ENCODE measurements at places on chromosomes 12 and 14.

DNA sequence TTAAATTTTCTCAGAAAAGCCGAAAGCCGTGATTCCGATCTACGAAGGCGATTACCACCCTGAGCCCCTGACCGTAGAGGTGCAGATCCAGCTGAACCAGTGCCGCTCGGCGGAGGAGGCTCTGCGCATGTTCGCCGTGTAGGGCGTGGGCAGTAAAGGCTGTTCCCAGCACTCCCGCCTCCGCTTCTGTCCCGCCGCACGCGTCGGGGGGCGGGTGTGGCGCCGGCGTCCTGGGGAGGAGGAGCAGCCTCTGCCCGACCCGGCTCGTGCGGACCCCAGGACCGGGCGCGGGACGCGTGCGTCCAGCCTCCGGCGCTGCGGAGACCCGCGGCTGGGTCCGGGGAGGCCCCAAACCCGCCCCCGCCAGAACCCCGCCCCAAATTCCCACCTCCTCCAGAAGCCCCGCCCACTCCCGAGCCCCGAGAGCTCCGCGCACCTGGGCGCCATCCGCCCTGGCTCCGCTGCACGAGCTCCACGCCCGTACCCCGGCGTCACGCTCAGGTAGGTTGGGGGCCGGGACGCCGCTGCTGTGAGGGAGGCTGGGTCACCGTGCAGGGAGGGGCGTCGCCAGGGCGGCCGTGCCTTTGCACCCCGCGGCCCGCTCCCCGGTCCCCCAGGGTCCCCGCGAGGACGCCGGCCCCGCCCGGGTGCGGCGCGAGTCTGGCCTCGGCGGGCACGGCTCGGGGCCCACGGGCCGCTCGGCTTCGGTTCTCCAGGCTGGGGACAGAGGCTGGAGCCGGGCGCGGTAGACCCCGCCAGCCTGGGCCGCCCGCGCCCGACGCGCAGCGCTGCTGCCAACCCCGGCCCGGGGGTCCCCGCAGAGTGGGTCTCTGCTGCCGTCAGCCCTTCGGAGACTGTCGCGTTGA, at the start of gene B3GNT4:
Gene B3GNT4 (plus strand): TSS at position 409 of the 866 bp plus-strand sequence. CDS start 910 bp downstream, outside the sequence.
- DNase-seq, result peak; percentile 87

- no peak for DNase-seq
Measured at GRCh38 chr12:116196226-116196625, 81.3 kb downstream of the MED13L start.

DNA sequence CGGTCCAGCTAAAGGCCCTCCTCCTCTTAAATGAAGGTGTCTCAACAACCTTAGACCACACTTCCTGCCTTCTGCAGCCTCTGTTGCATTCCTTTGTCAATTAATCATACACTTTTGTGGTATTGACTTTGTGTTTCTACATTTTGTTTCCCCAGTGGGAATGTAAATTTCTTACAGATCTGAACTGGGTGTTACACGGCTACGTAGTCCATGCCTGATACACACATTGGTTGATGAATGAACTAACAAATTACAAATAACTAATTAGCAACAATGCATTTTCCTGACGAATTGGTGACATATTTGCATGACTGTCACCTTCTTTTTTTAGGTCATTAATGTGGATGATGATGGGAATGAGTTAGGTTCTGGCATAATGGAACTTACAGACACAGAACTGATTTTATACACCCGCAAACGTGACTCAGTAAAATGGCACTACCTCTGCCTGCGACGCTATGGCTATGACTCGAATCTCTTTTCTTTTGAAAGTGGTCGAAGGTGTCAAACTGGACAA, 15.2 kb upstream of the CCT2 start:
- DNase-seq, result no peak

DNA sequence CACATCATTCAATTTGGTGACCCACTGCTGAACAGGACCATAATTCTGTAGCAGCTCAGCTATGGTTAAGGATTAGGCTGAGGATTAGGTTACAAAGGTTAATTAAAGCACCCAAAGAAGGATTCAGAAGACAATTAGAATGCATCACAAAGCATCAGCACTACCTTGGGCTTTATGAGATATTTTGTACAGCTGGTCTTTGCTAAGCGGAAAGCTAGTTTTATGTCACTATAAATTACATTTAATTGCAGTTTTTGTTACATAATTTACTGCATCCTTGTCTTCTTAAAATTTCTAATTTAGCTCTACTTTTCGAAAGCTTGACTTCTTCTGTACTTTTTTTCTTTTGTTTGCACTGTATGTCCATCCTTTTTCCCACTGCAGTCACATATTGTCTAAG, 711.5 kb downstream of the RPS29 start:
- no peak for DNase-seq
